Stimulated activated CD4-positive, alpha-beta T cell treated with anti-CD3 and anti-CD28 coated beads, Interleukin-12 subunit alpha, Interleukin-12 subunit beta, amount 100 ng/mL, for 24 hours (primary cell): ENCODE measurements at places on chromosomes 3 and 15.
A peak's percentile ranks its signal among the peaks of the same experiment; 100 is the strongest.

DNA sequence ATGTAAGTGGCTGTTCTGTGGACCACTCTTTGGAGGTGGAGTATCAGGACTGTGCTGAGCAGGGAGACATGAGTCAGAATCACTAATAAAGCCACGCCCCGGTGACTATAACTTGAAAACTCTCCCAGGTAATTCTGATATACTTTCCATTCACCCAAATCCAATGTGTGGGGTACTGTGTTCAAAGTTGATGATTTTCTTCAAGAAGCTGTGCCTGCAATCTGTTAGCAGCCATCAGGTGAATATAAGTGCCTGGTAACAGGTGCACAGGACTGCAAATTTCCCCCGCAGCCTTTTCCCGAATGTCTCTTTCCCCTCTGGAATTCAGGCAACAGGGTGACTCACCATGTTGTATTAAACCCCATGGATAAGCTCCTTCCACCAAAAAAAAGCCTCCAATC lies 17.0 kb downstream of the MAGI1 start:
- no peak for DNase-seq

DNA sequence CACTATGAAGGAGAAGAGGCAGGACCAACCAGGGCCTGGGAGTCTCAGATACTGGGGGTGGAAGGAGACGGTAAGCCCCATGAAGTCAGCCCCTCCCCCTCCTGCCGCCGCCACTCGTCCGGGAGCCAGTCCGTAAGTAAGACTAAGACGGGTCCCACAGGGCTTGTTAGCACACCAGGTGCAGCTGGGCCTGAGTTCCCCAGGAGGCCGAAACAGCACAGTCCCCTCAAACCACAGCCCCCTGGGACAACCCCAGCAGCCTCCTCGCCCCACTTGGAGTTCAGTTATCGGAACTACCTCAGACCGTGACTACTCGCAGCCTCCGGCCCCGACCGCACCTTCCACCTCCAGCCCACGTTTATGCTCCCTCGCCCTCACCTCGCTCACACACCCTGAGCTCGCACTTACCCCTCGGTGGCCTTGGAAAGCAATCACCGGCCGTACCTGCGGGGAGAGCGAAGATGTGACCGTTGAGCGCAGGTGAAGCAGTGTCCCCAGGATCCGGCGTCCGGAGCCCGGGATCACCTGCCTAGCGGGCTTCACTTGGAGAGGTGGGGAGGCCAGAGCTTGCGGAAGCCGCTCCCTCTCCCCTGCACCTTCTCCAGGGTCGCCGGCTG lies 557 bp downstream of the ELL3 start:
- no peak for DNase-seq

DNA sequence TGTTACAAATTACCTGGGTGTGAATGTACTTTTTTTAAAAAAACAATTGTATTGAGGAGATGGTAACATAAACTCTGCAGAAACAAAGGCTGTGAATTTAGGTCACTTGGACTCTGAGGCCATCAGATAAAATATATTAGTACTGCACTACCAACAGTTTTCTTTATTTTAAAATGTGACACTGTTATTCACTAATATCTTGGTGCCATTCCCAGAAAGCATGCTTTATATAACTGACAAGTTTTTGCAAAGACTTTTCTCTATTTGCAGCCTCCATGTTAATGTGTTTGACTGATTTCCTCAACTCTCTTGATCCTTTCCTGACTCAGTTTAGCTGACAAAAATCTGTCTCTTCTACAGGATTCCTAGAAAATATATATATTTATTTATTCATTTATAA lies 26.5 kb upstream of the ACTL6A start:
- DNase-seq = no peak

DNA sequence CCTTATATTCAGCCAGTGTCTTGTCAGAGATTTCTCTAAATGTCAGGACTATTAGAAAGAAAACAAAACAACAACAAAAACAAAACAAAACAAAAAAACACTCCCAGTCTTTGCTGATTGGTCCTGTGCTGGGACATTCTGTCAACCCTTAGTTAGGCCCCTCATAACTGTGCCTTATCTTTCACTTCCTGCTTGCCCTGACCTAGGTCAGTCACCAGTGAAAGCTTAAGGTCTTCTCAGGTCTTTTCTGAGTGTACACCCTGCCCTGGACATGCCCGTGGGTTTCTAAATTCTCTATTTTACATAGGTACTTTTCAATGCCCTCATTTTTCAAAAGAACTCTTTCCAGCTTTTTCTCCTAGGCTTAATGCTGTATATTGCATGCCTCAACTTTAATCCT lies 454.1 kb downstream of the GRM7 start:
- DNase-seq = no peak

DNA sequence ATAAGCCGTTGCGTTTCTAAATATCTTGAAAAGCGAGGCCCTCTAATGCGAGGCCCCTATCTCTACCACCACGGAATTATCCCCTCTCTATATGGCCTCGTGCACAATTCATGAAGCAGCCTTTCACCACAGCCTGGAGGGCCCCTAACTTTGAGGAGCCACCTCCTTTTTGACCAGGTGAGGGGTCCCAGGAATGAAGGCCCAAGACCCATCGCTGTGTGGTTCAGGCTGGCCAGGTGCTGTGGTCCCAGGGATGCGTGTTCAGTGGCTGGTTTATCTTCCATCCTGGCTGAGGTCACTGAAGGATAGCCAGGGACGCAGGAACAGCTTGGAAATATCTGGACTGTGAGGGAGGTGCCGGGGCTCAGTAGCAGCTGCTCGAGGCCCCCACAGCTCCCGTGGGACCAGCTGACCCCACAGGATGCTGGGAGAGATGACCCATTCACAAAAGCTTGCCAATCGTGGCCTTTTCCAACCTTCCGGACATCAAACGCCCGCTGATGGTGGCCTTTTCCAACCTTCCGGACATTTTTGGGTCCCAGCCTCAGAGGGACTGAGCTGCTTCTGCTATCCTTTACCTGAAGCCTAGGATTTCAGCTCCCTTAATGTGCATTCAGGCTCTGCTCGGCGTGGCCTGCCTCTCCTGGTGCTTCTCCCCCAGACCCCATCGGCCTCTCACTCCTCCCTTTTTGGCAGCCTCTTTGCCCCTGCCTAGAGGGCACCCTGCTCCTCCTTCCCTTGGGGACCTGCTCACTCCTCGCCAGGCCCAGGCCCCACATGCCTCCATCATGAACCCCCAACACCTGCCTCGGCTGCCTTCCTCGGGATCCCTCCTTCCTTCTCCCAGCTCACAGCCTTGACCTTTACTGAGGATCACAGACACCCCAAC lies 140.9 kb downstream of the CHSY1 start:
- DNase-seq = no peak

DNA sequence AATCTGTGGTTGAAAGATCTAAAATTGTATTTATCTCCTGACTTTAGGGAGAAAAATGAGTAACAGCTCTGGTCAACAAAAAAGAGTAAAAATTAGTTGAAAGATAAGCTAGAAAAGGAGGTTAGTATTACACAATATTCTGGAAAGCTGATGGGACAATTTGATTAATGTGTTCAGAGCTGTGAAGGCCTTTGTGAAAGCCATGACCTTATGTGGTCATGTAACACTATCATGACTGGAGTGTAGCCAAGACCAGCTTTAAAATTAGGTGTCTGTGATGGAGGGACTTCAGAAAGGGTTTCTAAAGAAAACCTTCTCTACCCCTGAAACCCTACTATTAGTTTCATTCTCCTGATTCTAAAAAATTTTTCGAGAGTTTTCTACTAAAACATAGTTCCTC lies 127.2 kb downstream of the NFKBIZ start:
- DNase-seq = no peak

- DNase-seq = no peak
These were observed 247.4 kb downstream of the WDR72 start for GRCh38 chr15:53512029-53512428.

- DNase-seq = no peak
These were observed 93.2 kb downstream of the SLCO3A1 start for GRCh38 chr15:91946581-91947292.

GRCh38 chr15:66700412-66700801 lies 1.6 kb upstream of the SMAD6 start:
- DNase-seq = no peak

- no peak for DNase-seq
These were observed 47.6 kb downstream of the TXNRD3 start for GRCh38 chr3:126607214-126607908.

DNA sequence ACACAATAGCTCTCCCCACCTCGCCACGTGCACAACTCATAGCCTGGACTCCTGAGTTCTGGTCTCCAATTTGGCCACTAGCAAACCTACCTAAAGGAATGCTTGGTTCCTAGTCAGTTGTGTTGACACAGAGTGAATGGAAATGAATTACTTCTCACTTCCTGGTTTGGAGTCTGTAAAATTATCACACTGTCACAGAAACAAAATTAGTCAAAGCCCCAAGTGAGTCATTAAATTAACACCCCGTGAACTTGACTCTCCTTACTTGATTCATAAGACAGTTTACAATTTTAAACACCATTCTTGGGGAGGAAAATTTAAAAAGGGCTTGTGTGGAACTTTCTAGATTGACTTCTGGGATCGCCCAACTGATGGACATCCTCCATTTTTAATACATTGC lies 276.2 kb upstream of the CTNNB1 start:
- DNase-seq = no peak

- DNase-seq = no peak
These were observed 67.8 kb upstream of the POLG start for GRCh38 chr15:89402518-89402805.

- DNase-seq = peak; percentile 42
These were observed 62.5 kb upstream of the SKOR1 start for GRCh38 chr15:67762610-67763368.

DNA sequence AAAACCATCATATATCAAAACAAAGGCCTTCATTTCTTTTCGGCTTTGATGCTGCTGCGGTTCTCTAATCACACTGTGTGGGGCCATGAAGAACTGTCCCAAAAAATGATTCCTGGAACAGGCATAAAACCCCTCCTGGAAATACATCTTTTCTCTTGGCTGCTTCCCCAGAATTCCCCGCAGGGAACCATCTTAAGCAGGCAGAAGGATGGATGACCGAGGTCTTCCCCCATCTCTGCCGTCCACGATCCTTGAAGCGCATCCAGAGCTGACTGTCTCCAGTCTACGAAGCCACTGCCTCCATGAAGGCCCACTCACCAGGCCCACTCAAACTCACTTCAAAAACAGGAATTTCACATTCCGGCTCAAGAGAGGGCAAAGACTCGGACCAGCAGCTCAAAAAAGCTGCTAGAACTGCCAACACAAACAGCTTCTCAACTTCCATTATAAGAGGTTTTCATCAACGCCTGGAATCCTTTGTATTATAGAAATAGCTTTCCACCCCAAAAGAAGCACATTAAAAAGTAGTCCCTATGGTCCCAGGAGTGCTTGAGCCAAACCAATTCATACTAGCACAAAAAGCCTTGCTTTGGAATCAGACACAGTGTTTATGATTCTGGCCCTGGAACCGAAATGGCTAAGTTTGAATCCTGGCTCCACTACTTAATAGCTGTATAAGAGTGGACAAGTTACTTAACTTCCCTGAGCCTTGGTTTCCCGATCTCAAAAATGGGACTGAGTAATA lies 487.5 kb upstream of the WNT5A start:
- no peak for DNase-seq

- DNase-seq = no peak
These were observed 92.4 kb downstream of the CLDN1 start for GRCh38 chr3:190229632-190230424.

GRCh38 chr3:155772801-155773200 lies 27.9 kb upstream of the PLCH1 start:
- no peak for DNase-seq

- no peak for DNase-seq
These were observed 143.0 kb downstream of the LPP start for GRCh38 chr3:188296761-188297612.

GRCh38 chr3:189902230-189903186 lies 218.2 kb downstream of the P3H2 start:
- no peak for DNase-seq

DNA sequence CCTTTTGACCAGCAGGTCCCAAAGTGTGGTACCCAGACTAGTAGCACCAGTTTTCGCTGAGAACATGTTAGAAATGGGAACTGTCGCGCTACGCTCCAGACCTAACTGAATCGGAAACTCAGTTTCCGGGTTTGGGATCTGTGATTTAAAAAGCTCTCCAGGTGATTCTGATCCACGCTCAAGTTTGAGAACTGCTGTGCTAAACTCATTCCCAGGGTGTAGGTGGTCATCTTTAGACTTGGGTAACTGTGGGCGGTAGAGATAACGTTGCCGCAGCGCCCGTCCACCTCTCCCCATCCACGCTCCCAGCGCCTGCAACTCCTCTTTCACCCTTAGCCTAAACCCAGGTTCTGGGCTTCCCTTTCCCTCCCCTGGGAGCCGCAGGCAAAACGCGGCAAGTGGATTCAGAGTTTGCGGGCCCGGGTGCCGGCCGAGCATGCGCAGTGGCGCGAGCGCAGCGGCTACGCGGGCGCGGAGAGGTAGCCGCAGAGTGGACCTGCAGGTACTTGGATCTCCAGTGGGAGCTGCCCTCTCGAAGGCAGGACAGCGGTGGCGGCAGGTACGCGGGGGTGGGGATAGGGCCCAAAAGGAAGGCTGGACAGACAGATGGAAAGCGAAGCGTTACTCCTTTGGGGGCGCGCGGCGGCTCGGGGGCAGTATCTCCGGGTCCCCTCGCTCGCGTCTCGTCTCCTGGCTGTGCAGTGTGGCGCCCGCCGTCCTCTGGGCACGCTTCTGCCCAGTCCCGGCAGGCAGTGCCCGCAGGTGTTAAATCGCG lies at the start of gene PLS1:
PLS1 (plus strand) TSS at position 443 of the 775 bp plus-strand sequence. CDS start 67,845 bp downstream, outside the sequence.
- peak; percentile 70 for DNase-seq

DNA sequence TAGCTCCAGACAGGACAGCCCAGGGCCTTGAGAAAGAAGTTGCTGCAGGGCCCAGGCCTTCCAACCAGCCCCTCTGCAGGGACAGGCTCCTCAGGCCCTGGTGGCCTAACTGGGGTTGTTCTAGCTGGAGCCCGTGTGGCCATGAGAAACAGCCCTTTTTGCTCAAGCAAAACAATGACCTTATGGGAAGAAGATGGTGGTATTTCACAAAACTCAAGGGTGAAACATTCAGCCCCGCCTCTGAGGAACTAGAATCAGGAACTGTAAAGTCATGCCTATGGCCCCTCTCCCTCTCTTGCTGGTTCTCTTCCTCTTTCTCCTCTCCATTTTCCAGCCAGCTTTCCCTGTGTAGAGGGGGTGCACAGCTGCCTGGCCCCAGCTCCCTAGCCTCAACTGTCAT lies 273.3 kb downstream of the RPLP1 start:
- DNase-seq = no peak

DNA sequence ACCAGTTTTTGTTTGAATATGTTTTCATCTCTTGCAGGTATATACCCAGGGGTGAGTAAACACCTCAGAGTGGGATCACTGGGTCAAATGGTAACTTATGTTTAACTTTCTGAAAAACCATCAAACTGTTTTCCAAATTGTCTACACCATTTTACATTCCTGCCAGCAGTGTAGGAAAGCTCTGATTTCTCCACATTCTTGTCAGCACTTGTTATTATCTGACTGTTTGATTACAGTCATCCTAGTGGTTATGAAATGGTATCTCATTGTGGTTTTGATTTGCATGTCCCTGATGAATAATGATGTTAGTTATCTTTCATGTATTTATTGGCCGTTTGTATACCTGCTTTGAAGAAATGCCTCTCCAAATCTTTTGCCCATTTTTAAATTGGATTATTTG lies 13.8 kb downstream of the FSD2 start:
- no peak for DNase-seq
